ENCODE measurements at places on chromosomes 7 and 10.

DNA sequence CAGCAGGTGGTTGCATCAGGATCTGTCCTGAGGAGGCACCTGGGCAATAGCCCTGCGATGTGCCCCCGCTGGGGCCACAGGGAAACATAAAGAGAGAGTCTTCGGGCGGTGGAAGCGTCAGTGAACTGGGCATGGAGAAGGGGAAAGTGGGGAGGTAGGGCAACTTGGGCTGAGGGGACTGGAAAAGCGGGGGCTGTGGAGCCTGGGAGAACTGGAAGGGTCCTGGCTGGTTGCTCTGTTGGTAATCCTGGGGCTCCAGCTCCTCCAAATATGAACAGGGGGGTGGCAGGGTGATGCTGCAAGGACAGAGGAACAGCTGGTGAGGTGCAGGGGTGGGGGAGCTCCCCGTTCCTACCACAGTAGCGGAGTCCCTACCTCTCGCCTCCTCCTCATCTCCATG is 5.2 kb downstream of the NOBOX start:
- no peak for DNase-seq

GRCh38 chr7:30898411-30898810 is 13.2 kb upstream of the AQP1 start:
- DNase-seq = no peak

- no peak for DNase-seq
These were observed 42.1 kb downstream of the AMZ1 start for GRCh38 chr7:2729893-2730716.

DNA sequence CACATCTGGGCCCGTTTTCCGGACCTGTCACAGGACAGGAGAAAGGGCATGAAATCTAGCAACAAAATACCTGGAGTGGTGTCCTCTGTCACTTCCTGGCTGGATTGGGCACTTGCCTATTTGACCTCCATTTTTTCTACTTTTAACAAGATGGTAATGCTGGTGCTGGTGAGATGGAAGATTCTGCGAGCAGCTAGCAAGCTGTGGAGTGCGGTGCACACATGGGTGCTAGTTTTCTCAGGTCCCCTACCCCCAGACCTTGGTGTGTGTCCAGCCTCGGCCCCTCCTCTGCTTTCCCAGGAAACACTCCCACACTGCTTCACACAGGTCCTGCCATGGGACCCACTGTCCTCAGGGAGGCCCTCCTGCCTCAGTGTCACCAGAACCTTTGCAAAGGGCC is 87.7 kb downstream of the WDR11 start:
- DNase-seq = no peak

DNA sequence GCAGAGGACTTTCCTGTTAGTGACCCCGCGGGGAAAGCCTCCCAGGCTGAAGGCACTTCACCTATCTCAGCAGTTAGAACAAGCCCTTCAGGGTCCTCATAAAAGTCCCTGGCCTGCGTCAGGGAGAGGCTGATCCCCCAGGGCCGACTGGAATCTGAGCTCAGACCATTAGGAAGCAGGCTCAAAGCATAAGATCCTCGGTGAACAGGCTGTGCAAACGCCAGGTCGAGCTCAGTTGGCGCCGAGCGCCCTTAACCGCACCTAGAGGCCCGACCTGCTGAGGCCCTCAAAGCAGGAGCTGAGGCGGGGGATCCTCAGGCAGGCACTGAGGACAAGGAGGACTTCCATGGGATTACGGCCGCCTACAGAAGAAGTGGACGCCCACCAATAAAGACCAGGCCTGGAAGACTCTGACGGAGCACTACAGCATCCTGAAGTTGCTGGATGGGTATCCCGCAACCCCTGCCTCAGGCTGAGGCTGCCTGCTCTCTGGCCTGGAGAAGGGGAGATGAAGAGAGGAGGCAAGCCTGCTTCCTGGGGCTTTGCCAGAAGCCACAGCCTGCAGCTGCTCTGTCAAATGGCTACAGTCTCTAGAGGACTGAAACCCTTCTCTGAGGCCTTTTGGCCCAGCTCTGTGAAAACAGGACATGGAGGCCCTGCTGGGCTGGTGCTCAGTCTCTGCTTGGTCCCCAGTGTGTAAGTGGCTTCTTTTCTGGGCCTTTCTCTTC is 29.9 kb downstream of the LIPJ start:
- DNase-seq = no peak

DNA sequence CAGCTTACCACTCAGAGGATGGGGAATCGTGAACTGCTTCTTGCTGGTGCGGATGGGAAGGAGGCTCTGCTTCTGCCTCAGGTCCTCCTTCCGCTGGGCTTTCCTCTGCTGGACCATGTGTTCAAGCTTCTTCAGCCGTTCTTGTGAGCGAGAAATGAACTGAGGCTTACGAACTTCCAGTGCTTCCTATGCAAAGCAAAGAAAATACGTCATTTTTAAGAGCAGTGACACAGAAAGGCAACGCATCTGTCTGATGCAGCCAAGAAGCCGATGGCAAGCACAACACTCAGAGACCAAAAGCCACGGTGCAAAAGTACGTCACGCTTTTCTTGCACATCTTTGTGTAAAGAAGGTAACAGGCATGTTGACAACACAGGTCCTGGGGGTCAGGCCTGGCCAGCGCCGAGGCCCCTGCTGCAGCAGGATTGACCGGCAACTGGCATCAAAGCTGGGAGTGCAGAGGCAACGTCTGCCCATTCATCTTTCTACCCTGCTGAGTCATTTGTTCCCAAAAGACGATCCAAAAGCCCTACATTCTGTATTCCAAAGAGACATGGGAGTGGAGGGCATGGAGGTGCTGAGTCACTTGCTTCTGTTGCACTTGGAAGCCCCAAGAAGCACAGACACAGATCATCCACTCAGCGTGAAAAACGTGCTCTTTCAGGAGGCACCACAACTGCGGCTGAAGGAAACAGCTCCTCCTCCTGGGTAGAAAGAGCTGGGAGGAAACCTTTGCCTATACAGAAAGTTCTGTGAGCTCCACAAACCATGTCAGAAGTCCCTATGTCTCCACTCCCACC is 71.0 kb upstream of the ADAM12 start:
- DNase-seq = no peak

DNA sequence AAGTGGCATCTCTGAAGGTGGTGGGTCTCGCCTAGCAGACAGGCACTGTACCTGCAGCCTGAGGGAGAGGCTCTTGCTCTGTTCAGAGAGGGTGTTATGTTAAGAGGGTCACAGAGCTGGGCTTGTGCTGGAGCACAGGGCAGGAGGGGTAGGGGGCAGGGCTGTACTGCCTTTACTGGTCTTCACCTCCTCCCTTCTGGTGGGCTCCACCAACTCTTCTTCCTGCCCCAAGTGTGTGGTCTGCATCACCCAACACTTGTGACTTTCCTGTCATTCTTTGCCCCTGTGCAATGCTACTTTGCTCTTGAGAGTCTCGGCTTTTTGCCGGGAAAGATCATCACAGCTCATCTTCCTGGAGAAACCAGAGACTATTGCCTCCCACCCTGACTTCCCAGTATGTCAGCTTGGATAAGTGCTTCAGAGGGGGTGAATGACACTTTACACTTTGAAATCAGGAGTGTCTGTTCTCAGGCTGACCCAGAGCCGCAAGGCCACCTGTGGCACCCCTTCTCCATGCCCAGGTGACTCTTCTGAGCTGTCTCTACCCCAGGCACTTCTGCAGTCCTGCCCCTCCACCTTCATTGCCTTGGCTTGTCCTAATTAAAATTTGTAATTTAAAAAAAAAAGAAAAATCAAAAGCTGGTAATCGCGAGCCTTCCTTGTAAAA is 38.4 kb upstream of the IKZF1 start:
- DNase-seq = no peak

DNA sequence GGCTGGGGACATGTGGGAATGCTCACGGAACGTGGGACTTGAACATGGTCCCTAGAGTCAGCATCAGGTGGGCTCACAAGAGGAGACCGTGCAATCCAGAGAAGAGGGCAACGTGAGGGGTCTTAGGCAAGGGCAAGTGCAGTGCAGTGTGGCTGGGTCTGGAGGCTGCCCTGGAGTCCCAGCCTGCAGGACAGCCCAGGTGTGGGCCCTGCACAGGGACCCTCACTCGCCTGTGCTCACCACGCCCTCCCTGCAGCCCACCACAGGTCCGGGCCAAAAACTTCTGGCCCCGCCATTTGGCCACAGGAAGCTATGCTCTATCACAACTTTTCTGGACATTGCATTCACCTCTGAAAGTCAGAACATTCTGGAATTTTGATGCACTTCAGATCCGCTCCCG is 133.5 kb downstream of the PAXIP1 start:
- DNase-seq = no peak

DNA sequence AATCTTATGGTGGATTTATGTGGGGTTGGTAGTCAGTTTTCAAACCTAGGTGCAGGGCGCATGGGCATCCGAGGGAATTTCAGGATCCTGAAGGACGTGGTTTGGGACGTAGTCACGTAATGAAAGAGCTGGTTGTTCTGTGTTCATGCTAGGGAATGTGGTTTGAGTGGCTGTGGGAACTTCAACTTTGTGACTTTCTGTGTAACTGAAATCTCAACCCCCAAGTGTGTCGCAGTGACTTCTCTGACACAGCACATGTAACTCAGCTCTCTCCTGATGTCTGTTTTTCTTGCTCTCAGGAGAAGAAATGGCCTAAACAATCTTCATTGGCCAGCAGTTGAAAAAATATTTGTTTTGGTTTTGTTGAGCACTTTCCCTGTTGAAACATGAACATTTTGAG is 199.0 kb downstream of the PTEN start:
- DNase-seq = no peak

- no peak for DNase-seq
These were observed 50.9 kb downstream of the INPP5A start for GRCh38 chr10:132588301-132589013.

DNA sequence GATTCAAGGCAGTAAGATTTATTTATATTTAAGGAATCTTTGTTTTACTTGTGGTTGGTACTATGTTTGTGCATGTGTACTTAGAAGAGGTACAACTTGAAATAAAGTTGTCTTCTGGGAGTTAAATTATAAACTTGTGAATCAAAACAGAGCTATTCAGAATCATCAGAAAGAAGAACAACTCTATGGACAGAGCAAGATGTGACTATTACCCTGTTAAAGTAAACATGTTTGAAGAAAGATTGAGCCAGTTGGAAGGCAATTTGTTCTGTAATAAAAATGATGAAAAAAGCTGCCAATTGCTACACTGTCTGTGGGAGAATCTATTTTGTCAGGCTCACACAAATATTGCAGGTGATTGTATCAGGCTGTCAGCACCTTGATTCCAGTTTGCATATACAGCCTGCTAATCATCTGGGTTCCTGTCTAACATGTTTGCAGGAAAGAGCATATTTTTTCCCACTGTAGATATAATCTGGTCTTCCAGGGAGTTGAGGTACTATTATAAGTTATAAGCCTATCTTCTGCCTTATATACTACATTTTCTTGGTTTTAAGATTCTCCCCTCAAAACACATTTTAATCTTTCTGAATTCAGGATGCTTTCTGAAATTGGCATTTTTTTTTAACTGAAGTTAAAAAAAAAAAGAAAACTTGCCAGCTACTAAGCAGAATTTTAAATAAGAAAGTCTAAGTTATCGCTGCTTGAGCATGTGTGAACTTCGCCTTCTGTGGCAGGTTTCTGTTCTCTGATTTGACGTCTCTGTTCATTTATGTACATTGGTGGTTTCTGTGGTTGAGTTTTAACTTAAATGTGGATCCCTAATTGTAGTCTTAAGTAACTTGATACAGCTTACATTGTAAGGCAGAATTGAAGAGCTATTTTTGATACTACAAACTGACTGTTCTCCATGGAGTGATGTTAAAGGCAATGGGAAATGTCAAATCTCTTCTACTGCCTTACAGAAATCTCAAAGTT is 46.0 kb downstream of the ZNRF2 start:
- DNase-seq = no peak

DNA sequence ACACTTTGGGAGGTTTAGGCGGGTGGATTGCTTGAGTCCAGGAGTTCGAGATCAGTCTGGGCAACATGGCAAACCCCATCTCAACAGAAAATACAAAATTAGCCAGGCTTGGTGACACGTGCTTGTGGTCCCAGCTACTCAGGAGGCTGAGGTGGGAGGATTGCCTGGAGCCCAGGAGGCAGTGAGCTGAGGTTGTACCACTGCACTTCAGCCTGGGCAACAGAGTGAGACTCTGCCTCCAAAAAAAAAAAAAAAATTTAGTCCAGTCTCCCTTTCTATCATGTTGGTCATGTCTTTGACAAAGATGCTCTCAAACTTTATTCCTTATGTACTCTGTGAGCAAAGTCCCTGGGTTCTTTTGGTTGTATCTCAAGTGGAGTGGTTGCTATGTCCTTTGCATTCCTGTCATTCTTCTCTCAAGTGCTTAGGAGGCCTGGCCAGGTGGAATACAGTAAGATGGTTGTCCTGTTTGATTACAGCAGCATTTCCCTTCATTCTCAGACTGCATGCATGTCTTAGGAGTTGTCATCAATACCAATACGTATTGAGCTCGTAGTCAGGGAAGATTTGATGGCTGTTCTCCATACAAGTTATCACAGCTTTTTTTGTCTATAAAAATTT is 85.7 kb downstream of the MMRN2 start:
- DNase-seq = no peak

DNA sequence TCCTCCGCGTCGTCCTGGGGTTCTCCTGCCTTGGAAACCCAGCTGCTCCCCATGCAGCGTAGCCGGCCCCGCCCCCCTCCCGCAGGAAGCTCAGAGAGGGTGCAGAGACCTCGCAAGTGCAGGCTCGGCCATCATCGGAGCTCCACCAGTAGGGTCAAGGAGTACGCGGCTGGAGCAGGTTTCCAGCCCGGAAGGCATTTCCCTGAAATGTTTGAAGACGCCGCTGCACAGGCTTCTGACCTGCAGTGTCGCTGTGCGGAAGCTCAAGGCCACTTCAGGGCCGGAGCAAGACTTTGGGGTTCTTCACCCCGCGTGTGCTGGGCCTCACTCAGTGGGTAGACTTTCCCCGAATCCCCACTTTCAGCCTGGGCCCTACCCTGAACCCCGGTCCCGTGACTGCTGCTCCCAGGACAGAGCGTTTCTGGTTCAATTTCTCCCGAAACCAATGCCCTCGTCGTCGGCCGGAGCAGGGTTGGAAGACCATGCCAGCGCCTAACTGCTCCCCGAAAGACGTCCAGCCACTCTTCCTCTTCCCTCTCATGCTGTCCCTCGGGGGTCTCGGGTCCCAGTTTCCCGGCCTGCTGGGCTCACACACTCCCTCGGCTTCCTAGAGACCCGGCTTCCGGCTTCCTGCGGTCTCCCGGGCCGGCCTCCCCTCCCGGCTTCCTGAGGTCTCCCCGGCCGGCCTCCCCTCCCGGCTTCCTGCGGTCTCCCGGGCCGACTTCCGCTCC is 52.1 kb downstream of the INSIG1 start:
- no peak for DNase-seq

- no peak for DNase-seq
These were observed 210.5 kb downstream of the ETV1 start for GRCh38 chr7:13778967-13779366.

Measured in esophagus squamous epithelium (tissue), 5 donors.